ENCODE measurements at places on chromosomes 16 and 17. TPM values are rescaled to one million over a fixed set of nuclear protein-coding genes. Genes with fewer than 3 reads are reported as not detected.

Gene KRT32
- total RNA-seq: not detected

DNA sequence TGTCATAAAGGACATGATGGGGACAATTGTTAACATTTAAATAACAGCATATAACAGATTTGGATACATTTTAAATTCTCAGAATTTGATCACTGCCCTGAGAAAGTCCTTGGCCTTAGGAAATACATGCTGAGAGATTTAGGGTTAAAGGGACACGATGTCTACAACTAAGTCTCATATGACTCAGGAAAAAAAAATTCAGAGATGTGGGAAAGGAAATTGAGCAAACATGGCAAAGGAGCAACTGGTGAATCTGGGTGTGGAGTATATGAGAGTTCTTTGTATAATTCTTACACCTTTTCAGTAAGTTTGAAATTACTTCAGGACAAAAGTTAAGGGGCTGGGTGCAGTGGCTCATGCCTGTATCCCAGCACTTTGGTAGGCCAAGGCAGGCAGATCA is 18.2 kb downstream of the MPP3 start:
- peak; percentile 69 for DNase-seq
- H3K4me3 ChIP-seq: no peak overlapping the region
- peak overlapping the region; percentile 10 for H3K27ac ChIP-seq
- no peaks in the 10 kb centered on the region for H3K27me3 ChIP-seq
- peaks cover 6% of the 10 kb centered on the region for H3K36me3 ChIP-seq

- no peaks in the 10 kb centered on the region for H3K27me3 ChIP-seq
- H3K36me3 ChIP-seq: peaks cover 3% of the 10 kb centered on the region
- DNase-seq: no peak
- H3K4me3 ChIP-seq: no peak overlapping the region
These were observed 2.5 kb downstream of the RNF166 start for GRCh38 chr16:88703486-88704309.

Gene IGF2BP1
- 241 TPM for total RNA-seq

Gene IKZF3
- total RNA-seq: 0.34 TPM

GRCh38 chr16:55496509-55497145 is 12.2 kb upstream of the LPCAT2 start:
- no peaks in the 10 kb centered on the region for H3K27me3 ChIP-seq
- H3K4me3 ChIP-seq: no peak overlapping the region
- H3K36me3 ChIP-seq: peaks cover 45% of the 10 kb centered on the region
- H3K4me1 ChIP-seq: peaks cover 64% of the 10 kb centered on the region
- DNase-seq: no peak

All from astrocyte (in vitro differentiated cells and primary cell).